Activated CD4-positive, alpha-beta T cell treated with anti-CD3 and anti-CD28 coated beads, Interleukin-2, Interleukin-4, amounts not matched to agents 100 ng/mL and 50 ng/mL, durations not matched to agents 16 hours and 8 hours (primary cell): ENCODE measurements at places on chromosomes 4 and X.

DNA sequence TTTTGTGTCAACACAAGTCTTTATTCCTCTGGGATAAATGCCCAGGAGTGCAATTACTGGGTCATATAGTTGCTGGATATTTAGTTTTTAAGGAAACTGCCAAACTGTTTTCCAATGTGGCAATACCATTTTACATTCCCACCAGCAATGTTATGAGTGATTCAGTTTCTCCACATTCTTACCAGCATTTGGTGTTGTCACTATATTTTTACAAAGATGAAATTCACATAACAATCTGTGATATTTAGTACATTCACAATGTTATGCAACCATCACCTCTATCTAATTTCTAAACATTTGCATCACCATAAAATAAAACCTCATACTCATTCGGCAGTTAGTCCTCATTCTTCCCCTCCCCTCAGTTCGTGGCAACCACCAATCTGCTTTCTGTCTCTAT is 75.0 kb downstream of the MAMLD1 start:
- DNase-seq = no peak

- peak; percentile 19 for DNase-seq
Observed at GRCh38 chr4:86043755-86044592, 315.9 kb downstream of the MAPK10 start.

GRCh38 chr4:3246458-3247398 is 2.2 kb upstream of the MSANTD1 start:
- DNase-seq = no peak

GRCh38 chr4:145799223-145799622 is 119.3 kb downstream of the C4orf51 start:
- no peak for DNase-seq

- DNase-seq = no peak
Observed at GRCh38 chr4:183636503-183636902, 22.5 kb downstream of the RWDD4 start.

DNA sequence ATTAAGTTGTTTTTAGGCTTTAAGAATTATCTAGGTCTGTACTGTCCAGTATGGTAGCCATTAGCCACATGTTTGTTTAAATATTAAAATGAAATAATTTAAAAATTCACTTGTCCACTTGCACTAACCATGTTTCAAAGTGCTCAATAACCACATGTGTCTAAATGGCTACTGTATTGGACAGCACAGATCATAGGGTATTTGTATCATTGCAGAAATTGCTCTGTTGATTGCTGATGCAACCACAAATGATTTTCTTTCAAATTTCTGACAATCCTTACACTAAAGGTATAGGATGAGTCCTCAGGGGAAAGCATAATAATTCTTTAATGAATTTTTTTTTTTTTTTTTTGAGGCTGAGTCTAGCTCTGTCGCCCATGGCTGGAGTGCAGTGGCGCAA is 84.9 kb downstream of the KDM6A start:
- no peak for DNase-seq

GRCh38 chr4:176717237-176717636 is 75.5 kb downstream of the VEGFC start:
- no peak for DNase-seq

GRCh38 chr4:93834249-93835066 is 5.9 kb downstream of the ATOH1 start:
- DNase-seq = no peak

DNA sequence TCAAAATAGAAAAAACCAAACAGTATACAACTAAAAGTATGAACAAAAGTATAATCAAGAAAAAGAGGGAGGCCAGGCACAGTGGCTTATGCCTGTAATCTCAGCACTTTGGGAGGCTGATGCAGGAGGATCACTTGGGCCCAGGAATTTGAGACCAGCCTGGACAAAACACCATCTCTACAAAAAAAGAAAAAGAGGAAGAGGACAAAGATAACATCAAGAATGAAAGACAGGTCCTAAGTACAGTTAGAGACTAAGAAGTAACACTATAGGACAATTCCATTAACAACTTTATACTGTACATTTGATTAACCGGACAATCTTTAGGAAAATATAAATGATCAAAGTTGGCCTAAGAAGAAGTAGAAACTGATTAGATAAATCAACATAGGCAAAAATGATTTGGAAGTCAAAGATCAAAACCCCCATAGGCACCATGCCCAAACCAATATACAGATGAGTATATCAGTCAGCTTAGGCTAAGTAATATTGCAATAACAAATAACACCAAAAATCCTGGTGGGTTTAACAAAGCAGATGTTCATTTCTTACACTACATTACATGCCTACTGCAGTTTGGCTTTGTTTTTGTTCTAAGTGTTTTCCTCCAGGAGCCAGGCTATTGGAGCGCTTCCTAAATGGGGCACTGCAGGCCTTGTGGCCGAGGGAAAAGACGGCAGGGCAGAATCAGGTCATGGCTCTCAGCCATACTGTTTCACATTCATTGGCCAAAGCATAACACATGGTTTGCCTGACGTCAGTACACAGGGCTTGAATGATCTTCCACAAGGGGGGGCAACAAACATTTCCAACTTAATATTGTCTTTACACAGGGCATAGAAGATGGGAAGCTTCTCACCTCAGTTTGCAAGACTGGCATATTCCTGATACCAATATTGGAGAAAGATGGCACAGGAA is 42.2 kb upstream of the HGFAC start:
- no peak for DNase-seq

DNA sequence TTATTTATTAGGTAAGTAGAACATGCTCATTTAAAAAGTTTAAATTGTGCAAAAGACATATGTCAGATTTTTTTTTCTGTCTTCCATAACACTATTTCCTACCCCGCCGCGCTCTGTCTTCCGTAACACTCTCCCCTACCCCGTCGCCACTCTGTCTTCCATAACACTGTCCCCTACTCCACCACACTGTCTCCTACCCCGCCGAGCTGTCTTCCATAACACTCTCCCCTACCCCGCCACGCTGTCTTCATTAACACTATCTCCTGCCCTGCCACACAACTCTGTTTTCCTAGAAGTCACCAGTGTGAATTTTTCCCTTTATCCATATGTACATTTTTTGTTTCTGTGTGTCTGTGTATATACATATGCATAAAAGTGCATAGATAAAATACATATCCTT is 4.4 kb downstream of the MSMO1 start:
- DNase-seq = no peak

- DNase-seq = no peak
Observed at GRCh38 chrX:151974336-151975227, at the start of gene GABRE. Gene GABRE, minus strand, starts transcription at chrX:151974676. Its CDS starts 51 bp downstream, at chrX:151974625.

GRCh38 chr4:76977736-76978350 is 28.3 kb downstream of the SEPTIN11 start:
- DNase-seq = no peak

DNA sequence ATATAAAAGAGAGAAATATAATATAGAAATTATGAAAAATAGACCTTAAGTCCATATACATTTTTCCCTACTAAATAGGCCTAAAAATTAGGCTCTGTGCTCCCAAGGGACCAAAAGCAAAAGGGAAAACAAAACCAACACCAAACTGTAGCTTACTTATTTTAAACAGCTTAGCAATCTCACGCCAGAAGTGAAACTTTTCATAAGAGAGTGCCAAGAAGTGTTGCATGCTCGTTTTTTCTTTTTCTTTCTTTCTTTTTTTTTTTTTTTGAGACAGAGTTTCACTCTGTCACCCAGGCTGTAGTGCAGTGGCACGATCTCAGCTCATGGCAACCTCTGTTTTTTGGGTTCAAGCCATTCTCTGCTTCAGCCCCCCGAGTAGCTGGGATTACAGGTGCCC is 250.4 kb downstream of the TMA16 start:
- DNase-seq = no peak

- DNase-seq = no peak
Observed at GRCh38 chrX:10828640-10829039, 208.3 kb upstream of the MID1 start.

- no peak for DNase-seq
Observed at GRCh38 chrX:41542135-41542534, 95.0 kb downstream of the NYX start.

- DNase-seq = no peak
Observed at GRCh38 chr4:8164194-8164565, 5.6 kb upstream of the ABLIM2 start.

GRCh38 chrX:2488621-2489285 is 12.0 kb downstream of the DHRSX start:
- DNase-seq = no peak

GRCh38 chr4:176238157-176238610 is 30.8 kb downstream of the ASB5 start:
- DNase-seq = no peak

- DNase-seq = no peak
Observed at GRCh38 chr4:147078875-147079658, 133.4 kb upstream of the TTC29 start.

DNA sequence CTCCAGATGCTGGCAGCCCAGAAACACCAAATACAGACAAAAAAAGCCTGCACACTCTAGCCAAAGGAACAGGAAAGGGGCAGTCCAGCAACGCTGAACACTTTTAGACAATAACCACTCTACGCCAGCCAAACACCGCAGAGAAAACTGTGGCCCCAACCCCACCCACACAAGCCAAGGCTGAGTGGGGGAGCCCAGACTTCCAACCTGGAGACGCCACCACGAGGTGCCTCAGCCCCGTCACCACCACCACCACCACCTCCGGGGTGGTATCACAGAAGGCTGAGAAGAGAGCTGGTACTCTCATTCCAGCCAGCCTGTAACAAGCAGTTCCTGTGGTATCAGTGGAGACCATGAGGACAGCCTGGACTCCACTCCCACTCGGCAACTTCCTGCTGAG is 22.8 kb downstream of the MEPE start:
- no peak for DNase-seq

- no peak for DNase-seq
Observed at GRCh38 chr4:180449395-180449956, 1793.7 kb upstream of the TENM3 start.

DNA sequence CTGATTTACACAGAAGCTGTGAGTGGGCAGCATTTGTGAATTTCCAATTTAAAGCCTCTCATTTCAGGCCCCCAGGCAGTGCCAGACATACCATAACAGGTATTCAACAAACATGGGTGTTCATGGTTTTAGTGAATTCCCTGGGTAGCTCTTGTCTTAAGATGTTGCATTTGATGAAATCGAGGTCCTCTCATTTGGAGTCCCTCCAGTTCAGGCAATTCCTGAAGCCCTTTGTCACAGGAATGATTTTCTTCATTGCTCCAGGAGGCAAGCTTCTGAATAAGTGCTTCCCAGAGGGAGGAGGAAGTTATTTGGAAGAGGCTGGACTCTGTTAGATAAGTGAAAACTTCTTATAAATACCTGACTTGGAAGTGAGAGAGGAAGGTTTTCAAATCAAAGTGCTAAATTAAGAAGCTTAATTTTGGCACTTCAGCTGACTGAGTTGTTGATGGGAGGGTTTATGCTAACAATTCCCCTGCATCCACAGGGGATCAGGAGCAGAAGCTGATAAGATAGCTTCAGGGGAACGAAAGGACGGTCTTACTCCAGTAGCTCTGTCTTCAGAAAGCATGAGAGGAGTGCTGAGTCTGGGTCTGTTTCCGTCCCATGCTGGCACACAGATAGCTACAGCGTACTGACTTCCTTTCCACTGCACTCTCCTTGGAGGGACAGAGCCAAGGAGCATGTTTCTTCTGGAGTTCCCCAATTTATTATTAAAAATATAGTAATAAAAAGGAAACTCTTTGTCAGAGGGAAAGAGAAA is 543.1 kb downstream of the GBA3 start:
- no peak for DNase-seq

DNA sequence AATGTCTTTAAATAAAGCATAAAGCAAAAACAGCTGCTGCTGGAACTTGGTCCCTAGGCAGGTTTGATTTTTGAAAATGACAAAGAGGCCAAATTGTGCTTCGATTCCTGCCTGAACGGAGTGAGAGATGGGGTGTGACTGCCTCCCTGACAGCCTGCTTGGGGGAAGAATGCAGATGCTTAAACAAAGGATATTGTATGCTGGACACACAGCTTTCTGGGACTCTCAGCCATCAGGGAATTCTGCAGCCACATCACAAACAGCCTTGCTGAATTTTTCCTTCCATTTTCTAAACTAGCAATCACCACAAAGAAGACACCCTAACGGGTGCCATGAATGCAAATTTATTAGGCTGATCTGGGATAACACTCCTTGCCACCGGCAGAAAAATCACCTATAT is 83.9 kb upstream of the CPEB2 start:
- DNase-seq = no peak

GRCh38 chr4:36303426-36304137 is 22.2 kb downstream of the DTHD1 start:
- no peak for DNase-seq

DNA sequence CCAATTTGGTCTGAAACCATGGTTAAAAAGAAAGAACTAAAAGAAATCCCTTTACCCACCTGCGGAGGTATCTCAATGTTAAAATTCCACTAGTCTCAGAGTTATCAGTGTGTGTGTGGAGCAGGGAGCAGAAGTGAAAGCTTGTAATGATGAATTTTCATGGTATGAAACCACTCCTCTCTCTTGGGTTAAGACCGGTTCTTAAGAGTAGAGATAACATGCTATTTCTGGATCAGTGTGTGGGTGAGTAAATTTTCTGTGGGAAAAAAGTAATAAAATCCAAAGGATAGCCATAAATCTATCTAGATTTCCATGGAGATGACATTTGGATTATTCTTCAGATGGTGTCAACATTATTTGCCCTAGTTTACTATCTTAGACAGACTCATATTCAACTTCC is 3.2 kb downstream of the FGF13 start:
- DNase-seq = no peak

GRCh38 chr4:173370130-173370476 is 651 bp upstream of the SAP30 start:
- DNase-seq = no peak

DNA sequence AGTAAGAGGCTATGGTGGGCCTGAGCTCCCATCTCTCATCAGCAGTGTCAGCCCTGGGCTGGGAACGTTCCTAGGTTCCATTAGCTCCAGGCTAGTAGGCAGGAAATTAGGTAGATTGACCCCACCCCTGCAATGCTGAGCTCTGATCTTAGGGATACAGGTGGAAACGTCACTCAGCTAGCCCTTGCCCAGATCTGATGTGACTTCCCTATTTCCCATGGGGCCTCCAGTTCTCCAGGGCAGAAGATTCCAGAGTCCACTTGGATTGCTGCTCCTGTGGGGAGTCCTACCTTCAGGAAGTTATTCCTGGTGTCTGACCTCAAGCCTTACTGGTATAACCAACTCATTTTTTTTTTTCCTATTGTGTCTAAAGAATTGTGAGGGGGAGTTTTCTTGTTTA is 81.1 kb downstream of the EFNB1 start:
- no peak for DNase-seq

DNA sequence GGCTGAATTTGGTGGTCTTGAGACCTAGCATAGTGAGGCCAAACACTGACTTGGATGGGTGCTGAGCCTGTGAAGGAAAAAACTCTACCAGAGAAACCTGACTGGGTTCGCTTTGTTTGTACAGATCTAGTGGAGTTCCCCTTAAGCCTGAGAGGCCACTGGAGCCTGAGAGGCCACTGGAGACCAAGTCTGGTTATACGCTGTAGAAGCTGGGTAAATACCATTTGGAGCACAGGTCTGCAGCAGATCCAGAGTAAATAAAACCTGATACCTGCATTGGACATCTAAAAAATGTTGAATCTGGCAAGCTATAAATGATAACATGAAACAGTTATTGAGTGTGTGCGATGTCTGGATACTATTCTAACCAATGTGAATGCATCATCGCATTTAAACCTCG is 104.3 kb upstream of the IGSF1 start:
- no peak for DNase-seq
